ENCODE measurements at places on chromosomes 5 and 9.

GRCh38 chr9:29209748-29210291 lies 1636.5 kb upstream of the C9orf72 start:
- no peak for DNase-seq

GRCh38 chr9:34343090-34343489 lies 13.7 kb downstream of the NUDT2 start:
- no peak for DNase-seq

- DNase-seq, result peak; percentile 80
Measured at GRCh38 chr9:96441798-96442445, 8.0 kb upstream of the HABP4 start.

DNA sequence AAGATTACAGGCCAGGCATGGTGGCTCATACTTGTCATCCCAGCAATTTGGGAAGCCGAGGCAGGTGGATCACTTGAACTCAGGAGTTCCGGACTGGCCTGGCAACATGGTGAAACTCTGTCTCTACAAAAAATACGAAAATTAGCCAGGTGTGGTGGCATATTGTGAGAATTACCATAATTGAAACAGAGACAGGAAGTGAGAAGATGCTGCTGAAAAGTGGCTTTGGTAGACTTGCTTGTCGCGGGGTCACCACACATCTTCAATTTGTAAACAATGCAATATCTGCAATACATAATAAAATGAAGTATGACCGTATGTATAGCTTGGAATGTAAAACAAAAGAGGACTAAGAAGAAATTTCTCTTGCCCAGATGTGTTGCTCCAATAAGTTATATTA lies 490.5 kb downstream of the GABRG2 start:
- DNase-seq, result no peak

DNA sequence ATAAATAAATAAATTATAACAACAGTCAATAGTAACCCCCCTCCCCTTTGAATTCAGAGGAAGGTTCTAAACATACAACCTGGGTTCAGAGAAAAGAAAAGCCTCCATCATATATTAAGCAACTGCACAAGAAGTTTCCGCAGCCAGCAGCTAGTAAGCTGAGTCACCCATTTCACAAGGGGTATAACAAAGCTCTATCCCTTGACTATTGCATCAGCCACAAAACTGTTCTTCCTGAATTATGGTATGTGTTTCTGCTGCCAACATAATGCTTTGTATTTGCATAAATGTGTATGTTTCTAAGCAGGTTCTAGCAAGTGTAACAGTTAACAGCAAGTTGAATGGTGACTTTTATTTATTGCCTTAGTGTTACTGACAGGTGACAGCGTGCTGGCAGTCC lies 6.8 kb upstream of the CEP120 start:
- DNase-seq, result peak; percentile 36

- no peak for DNase-seq
Measured at GRCh38 chr5:37565062-37565670, 186.0 kb downstream of the WDR70 start.

GRCh38 chr5:119286511-119287488 lies 69.0 kb upstream of the TNFAIP8 start:
- no peak for DNase-seq

DNA sequence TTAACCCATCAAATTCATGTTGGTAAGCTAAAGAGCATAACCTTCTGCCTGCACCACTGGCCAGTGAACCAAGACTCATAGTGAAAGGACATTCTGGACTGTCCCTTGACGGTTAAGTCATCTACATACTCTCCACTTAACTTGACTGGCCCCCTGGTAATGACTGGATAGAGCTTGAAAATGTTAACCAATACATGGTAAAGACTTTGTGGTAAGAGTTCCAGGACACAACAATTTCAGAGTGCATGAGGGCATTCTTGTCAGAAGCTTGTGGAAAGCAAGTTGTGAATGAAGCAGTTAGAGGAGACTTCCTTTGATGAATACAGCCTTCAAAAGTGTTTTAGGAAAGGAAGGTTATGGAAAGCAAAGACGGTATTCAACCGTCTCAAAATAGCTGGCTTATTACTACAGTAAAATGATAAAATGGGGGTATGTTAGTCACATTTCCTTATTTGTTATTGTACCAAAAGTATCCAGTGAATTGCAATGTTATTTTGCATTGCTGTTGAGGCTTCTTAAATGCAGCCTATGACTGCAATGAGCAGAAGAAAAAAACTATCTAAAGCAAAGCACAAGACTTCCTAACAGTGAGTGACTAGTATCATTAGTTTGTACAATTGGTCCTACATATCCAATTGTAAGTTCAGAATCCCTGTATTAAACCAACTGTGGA lies 47.2 kb upstream of the DAB2 start:
- no peak for DNase-seq

GRCh38 chr9:14994738-14995137 lies 84.5 kb upstream of the FREM1 start:
- DNase-seq, result no peak

DNA sequence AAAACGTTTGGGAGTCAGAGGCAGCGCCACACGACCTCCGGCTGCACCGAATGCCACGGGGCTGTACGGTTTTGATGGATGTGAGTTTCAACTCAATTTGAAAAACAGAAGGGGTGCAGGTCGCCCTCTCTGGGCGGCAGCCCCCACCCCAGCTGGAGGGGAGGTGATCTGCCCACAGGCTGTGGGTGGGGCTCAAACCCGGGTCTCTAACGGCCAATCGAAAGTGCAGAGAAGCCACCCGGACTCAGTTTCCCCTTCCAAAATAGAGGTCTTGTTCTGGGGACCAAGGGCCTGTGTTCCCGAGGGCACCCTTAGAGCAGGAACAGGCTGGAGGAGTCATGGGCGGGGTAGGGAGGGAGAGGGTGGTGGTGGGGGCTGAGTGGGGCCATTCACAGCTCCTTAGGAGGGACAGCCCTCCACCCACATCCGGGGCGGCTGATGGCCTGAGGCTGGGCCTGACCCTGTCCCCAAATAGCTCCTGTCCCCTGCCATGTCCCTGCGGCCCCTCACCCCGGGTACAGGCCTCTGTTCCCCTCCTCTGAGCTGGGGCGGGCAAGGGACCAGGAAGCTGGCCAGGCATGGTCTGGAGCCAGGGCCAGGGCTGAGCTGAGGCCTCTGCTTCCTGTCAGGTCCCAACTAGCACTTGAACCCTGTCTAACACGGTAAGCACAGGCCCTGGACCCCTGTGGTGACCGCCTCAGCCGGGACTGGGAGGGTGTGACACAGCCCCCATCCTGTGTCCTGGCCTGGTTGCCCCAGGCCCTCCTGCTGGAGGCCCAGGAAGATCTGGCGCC lies 22.6 kb upstream of the NOTCH1 start:
- no peak for DNase-seq

- DNase-seq, result no peak
Measured at GRCh38 chr5:1668141-1668721, 131.4 kb downstream of the MRPL36 start.

Data from activated CD4-positive, alpha-beta T cell treated with anti-CD3 and anti-CD28 coated beads, Interleukin-2, Interleukin-4, amounts not matched to agents 100 ng/mL and 50 ng/mL, durations not matched to agents 16 hours and 8 hours (primary cell).